Cortex of kidney (tissue), 1 donor: ENCODE measurements at places on chromosomes 1 and 21.

- DNase-seq, result no peak
Measured at GRCh38 chr1:114104949-114105348, 48.7 kb downstream of the SYT6 start.

GRCh38 chr1:2299131-2299627 lies 71.1 kb downstream of the SKI start:
- DNase-seq, result no peak

- no peak for DNase-seq
Measured at GRCh38 chr1:115400891-115401290, 62.8 kb upstream of the NGF start.

- DNase-seq, result no peak
Measured at GRCh38 chr1:87219626-87220025, 109.1 kb upstream of the LMO4 start.

GRCh38 chr21:35509001-35509704 lies 460.1 kb upstream of the RUNX1 start:
- no peak for DNase-seq

DNA sequence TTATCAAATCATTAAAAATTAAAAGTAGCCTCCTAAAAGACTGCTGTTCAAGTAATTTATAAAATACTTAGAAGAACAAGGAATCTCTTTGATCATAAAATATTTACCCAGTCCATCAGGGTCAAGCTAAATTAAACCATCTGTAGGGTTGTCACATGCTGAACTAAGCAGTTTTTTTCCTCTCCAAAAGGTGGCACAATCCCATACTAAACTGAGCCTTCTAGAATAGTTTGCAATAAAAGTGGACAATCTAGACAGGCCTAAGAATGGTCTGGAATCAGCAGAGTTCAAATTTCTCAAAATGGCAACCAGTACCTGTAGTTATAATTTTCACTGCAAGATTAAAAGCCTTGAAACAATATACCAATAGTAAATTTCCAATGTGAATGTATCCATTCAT lies 194.8 kb downstream of the EIF4G3 start:
- DNase-seq, result no peak

- no peak for DNase-seq
Measured at GRCh38 chr21:41641510-41641815, 125.4 kb downstream of the RIPK4 start.

GRCh38 chr1:164823486-164824279 lies 264.7 kb downstream of the PBX1 start:
- no peak for DNase-seq

GRCh38 chr1:59556802-59557548 lies 257.8 kb upstream of the HOOK1 start:
- DNase-seq, result no peak

DNA sequence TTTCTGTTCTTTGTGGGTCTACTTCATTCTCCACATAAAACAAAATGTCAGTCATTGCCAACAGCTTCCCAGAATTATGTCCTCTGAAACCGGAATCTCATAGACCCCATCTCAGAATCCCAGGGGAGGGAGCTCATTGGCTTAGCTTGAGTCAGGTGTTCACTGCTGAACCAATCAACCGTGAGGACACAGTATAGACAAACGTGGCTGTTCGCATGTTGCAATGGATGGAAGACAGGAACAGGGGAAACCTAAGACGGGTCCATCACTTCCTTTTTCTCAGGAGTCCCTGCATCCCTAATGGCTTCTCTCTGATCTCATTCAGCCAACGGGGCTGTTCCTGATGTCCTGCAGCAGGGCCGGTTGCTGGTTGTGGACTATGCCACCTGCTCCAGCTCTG lies 9.1 kb downstream of the CELA2A start:
- no peak for DNase-seq

- no peak for DNase-seq
Measured at GRCh38 chr1:89190017-89190416, 8.7 kb downstream of the GBP4 start.

GRCh38 chr1:4046836-4047461 lies 146.9 kb upstream of the C1orf174 start:
- DNase-seq, result no peak

DNA sequence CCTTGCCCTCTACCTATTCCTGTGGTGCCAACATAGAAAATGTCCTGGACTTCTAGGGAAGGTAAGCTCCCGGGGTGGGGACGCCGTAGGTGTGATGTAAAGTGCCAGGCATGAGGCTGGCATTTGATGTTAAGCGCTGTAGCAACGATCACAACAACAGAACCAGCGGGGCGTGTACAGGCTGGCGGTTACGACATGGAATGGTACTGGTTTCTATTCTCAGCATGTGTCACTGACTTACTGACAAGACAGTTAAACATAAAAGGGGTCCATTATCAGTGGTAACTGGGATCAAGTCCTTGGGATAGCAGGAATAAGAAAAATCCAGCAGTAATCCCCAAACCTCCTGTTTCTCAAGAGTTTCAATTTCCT lies 58.9 kb downstream of the TGFBR3 start:
- no peak for DNase-seq

DNA sequence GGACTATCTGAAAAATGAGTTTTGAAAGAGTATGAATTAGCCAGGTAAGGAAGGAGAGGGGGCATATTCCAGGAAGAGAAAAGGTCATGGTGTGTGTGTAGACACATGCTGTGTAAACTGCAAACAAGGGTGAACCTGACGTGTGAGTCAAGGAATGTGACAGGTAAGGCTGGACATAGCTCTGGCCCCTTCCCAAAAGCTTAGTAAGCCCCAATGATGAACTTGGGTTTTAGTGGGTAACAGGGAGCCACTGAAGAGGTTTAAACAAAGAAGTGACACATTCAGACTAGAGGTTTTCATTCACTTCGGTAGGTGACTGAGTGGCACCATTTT lies 36.7 kb downstream of the EGLN1 start:
- DNase-seq, result no peak

GRCh38 chr1:112905395-112906149 lies 50.4 kb downstream of the SLC16A1 start:
- DNase-seq, result no peak

GRCh38 chr1:114130846-114131525 lies 22.7 kb downstream of the SYT6 start:
- no peak for DNase-seq

DNA sequence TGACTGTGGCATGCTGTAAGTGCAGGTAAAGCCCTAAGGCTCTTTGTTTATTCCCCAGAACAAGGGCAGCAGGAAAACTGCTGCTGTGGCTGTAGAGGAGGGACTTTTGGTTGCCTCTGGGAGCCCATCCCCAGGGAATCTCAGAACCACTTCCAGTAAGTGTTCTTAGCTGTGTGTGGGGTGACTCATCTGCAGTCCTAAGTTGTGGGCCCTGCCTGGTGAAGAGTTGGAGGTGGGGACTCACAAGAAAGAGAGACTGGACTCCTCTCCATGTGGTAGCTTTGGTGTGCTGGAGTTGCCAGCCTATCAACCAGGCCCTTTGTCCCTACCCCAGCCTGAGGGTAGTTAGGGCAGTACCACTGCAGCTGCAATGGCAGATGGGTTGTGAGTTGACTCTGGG lies 24.0 kb upstream of the DENND1B start:
- DNase-seq, result no peak

GRCh38 chr21:45985471-45986315 lies 4.1 kb downstream of the COL6A1 start:
- DNase-seq, result no peak

DNA sequence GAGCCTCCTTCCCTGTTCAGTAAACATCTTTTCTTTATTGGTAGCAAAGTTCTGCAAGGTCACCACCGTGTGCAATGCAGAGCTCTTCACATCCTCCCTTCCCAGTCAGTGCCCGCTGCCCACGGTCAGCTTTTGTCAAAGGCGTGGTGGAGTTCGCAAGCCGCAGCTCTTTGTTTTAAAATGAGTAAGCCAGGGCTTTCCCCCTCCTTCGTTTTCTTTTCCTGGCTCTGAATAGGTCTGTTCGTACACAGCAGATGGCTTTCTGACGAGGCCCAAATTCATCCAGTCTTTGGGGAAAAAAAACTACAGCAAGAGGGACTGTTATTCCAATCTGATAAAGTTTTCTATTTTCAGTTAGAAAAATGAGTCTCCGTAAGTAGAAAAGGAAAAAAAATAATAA lies 153.2 kb downstream of the LRIG2 start:
- no peak for DNase-seq

- DNase-seq, result no peak
Measured at GRCh38 chr1:100626397-100626796, 88.5 kb downstream of the GPR88 start.

DNA sequence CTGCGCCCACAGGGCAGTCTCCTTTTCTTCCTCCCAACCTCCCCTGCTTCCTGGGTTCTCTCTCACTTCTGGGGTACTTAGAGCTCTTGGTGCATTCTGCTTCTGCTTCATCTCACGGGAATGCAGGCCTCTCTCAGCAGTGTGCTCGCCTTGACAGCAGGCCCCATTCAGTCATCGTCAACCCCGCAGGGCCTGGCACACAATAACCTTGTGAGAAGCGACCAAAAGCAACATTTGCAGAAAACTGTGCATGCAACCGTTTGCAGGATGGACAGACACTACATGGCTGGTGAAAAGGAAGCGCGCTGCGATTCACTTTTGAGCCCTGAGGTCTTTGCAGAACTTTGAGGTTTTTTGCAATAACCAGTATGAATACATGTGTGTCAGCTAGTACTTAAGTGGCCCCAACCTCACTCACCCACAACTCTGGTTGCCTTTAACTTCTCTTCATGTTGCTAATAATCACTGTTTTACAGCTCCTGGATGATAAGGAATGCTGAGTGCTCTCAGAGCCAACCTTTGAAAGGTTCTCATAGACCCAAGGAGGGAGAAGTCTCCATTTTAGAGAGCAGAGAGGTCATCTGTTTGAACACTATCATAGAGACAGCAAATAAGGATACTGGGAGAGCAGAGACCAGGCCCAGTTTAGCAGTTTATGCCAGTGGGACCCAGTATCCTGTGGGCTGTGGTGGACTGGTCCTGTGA lies 2.5 kb upstream of the CD160 start:
- DNase-seq, result no peak

DNA sequence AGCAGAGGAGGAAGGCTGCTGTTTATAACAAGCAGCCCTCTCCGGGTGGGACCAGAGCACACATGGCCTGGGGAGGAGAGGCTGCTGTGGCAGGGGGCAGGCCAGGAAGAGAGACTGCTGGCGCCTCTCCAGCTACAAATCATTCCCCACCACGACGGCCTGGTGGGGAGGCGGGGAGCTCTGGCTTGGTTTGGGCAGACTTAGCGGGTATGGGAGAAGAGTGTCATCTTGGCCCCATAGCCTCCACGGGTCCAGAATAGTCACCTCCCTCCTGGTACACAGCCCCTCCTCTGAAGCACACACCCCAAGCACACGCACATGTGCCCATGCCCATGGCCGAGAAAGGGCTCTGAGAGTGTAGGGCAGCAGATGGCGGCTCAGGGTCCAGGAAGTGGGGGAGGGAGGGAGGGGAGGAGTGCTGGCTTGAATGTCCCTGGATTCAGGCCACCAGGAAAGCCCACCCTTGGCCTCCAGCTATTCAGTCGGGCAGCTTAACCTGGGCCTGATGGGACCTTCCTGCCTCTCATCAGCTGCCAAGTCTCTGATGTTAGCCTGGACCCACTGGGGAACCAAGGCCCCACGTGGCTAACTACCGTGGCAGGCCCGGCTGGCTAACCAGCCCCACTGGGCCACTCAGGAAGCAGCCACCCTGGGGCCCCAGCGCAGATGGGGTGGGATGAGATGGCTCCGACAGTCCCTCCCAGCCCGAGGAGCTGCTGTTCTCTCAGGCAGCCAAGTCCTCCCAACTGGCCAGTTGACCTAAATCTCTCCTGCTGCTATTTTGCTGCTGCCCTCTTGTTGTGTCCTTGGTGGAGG lies 10.9 kb downstream of the LRP8 start:
- no peak for DNase-seq

- DNase-seq, result no peak
Measured at GRCh38 chr1:119542492-119542946, 35.5 kb downstream of the HSD3B1 start.

DNA sequence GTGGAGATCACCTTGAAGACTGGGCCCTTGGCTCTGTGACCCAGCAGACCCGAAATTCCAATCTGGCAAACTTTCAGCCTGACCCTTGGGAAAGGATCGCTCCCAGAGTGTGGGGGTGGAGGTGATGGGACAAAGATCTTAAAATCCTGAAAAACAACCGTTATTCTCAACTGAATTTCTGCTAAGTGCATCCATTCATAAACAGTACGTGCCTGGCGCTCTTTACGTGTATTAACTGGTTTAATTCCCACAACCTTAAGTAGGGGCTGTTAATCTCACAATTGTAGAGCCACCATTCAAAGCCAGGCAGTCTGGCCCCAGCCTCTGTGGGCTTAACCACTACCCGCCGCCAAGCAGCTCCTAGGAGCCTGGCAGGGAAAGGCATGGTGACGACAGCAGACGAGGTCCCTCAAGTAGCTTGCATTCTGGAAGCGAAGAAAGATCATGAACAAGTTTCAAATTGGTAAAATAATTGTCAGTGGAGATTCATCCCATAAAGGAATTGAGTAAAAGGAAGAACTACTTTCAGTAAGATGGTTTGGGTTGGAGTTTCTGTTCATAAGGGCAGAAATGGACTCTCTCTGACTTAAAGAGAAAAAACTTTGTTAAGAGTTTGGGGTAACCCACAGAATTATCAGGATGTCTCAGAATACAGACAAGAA lies 11.4 kb upstream of the RGS16 start:
- DNase-seq, result no peak
